ENCODE measurements at places on chromosomes 13 and 19. TPM values are rescaled to one million over a fixed set of nuclear protein-coding genes. Genes with fewer than 3 reads are reported as not detected.
A peak's percentile ranks its signal among the peaks of the same experiment; 100 is the strongest.

- H3K4me1 ChIP-seq, result peaks cover 9% of the 10 kb centered on the region
- H3K4me3 ChIP-seq, result no peak overlapping the region
- DNase-seq, result no peak
- no peaks in the 10 kb centered on the region for H3K27me3 ChIP-seq
Measured at GRCh38 chr13:51231456-51231855, 9.3 kb downstream of the FAM124A start.

DNA sequence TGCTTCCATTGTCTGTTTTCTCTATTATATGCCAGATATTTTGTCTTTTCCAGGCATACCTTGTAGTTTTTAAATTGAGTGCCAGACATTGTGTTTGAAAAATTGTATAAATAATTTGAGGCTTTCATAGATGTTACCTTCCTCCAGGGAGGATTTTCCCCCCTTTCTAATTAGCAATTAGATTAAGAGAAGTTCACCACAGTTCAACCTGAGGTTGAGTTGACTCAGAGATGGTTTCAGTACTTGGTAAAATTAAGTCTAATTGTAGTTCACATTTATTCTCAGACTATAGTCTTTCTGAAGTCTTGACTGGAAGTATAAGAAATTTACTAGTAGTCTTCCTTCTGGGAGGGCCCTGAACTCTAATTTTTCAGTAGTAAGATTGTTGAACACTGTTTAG, 104.1 kb upstream of the SCEL start:
- no peaks in the 10 kb centered on the region for H3K36me3 ChIP-seq
- no peaks in the 10 kb centered on the region for H3K4me1 ChIP-seq
- DNase-seq, result no peak
- no peak overlapping the region for H3K4me3 ChIP-seq
- no peaks in the 10 kb centered on the region for H3K27me3 ChIP-seq

DNA sequence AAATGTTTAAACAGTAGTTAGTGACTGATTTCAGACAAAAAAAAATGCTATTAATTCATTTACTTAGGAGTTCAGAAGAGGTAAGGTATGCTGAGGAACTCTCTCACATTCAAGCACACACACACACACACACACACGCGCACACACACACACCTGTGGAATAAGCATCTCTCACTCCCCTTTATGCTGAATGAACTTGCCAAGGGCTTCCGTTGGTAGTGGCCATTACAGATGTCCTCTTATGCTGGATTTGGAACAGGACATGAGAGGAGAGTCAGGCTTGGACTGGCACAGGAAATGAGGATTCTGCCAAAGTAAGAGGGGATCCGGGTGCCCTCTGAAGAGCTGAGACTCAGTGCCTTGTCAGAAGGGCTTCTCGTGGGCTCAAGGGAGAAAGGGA, 463.4 kb upstream of the MIR17HG start:
- DNase-seq, result no peak
- H3K36me3 ChIP-seq, result no peaks in the 10 kb centered on the region
- no peak overlapping the region for H3K4me3 ChIP-seq
- H3K27ac ChIP-seq, result no peak overlapping the region
- H3K4me1 ChIP-seq, result no peaks in the 10 kb centered on the region

DNA sequence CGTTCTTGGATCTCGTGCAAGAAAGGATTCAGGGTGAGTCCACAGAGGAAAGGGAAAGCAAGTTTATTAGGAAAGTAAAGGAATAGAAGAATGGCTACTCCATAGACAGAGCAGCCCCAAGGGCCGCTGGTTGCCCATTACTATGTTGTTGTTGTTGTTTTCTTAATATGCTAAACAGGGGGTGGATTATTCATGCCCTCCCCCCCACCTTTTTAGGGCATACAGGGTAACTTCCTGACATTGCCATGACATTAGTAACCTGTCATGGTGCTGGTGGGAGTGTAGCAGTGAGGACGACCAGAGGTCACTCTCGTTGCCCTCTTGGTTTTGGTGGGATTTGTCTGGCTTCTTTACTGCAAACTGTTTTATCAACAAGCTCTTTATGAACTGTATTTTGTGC, 29.1 kb upstream of the PCDH9 start:
- no peaks in the 10 kb centered on the region for H3K4me1 ChIP-seq
- H3K4me3 ChIP-seq, result no peak overlapping the region
- H3K27me3 ChIP-seq, result no peaks in the 10 kb centered on the region
- H3K36me3 ChIP-seq, result no peaks in the 10 kb centered on the region
- no peak for DNase-seq
- H3K27ac ChIP-seq, result no peak overlapping the region

- H3K36me3 ChIP-seq, result no peaks in the 10 kb centered on the region
- no peaks in the 10 kb centered on the region for H3K27me3 ChIP-seq
- H3K4me3 ChIP-seq, result no peak overlapping the region
- no peak for DNase-seq
- no peaks in the 10 kb centered on the region for H3K4me1 ChIP-seq
Measured at GRCh38 chr13:105598529-105598928, 936.9 kb downstream of the EFNB2 start.

DNA sequence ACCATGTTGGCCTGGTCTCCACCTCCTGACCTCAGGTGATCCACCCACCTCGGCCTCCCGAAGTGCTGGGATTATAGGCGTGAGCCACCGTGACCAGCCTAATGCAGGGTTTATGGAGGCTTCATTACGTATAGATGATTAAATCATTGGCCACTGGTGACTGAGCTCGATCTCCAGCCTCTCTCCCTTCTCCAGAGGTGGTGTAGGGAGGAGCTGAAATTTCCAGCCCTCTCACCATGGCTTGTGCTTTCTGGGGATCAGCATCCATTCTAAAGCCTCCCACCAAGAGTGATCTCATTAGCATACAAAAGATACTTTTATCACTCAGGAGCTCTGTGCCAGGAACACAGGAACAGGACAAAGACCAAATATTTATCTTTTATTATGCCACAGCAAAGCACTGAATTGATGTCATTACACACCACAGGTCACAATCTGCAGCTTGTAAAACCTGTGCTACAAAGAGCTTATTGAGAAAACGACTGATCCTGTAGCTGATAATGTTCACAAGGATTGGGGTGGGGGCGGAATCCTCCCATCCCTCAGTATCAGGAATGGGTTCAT, 32.4 kb downstream of the RHPN2 start:
- no peaks in the 10 kb centered on the region for H3K36me3 ChIP-seq
- H3K4me3 ChIP-seq, result no peak overlapping the region
- peaks cover 6% of the 10 kb centered on the region for H3K4me1 ChIP-seq
- H3K27me3 ChIP-seq, result no peaks in the 10 kb centered on the region
- peak overlapping the region; percentile 62 for H3K27ac ChIP-seq

DNA sequence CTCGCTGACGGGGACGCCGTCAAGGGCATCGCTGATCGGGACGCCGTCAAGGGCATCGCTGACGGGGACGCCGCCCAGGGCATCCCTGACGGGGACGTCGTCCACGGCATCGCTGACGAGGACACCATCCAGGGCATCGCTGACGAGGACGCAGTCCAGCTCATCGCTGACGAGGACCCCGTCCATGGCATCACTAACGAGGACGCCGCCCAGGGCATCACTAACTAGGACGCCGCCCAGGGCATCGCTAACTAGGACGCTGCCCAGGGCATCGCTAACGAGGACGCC, 945.2 kb downstream of the TUBA3C start:
- no peak for DNase-seq
- H3K27ac ChIP-seq, result no peak overlapping the region
- no peaks in the 10 kb centered on the region for H3K36me3 ChIP-seq
- no peaks in the 10 kb centered on the region for H3K27me3 ChIP-seq
- H3K4me3 ChIP-seq, result no peak overlapping the region
- H3K4me1 ChIP-seq, result no peaks in the 10 kb centered on the region

GRCh38 chr13:88068975-88069374, 397.8 kb downstream of the SLITRK5 start:
- H3K27me3 ChIP-seq, result no peaks in the 10 kb centered on the region
- no peaks in the 10 kb centered on the region for H3K36me3 ChIP-seq
- no peaks in the 10 kb centered on the region for H3K4me1 ChIP-seq
- no peak overlapping the region for H3K27ac ChIP-seq
- DNase-seq, result peak; percentile 3
- no peak overlapping the region for H3K4me3 ChIP-seq

DNA sequence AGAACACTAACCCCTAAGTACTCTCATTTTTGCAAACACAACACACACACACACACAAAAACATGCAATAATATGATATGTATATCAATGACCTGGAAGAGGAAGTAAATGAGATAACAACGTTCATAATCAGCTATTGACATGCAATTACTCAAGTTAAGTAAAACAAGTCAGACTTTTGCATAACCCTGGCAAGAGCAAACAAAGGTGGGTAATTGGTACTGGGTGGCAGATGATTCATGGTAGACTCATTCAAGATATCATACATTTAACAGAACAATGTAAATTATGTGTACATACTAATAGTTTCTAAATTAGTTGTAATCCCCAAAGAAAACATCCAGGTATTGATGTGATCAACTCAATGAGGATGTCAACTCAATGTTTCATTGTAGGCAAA, 508.8 kb downstream of the DACH1 start:
- H3K27ac ChIP-seq, result no peak overlapping the region
- DNase-seq, result no peak
- no peaks in the 10 kb centered on the region for H3K4me1 ChIP-seq
- H3K4me3 ChIP-seq, result no peak overlapping the region
- H3K27me3 ChIP-seq, result no peaks in the 10 kb centered on the region

DNA sequence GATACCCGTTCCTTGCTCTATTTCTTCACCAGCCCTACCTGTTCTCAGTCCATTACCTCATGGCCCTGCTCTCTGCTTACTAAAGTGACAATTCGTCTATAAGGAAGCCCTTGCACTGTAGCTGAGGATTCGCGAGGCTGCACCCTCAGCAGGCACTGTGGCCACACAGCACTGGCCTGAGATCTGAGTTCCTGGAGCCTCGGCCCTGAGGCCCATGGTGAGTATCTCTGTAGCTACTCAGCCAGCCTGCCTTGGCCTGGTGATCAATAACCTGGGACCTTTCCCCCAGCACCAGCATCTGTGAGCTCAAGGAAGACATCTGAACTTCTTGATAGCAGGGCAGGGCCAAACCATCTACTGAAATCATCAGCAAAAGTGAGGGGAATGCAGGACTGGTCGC, 90.7 kb downstream of the RGCC start:
- no peaks in the 10 kb centered on the region for H3K36me3 ChIP-seq
- DNase-seq, result no peak
- H3K4me3 ChIP-seq, result no peak overlapping the region
- peaks cover 11% of the 10 kb centered on the region for H3K4me1 ChIP-seq
- H3K27ac ChIP-seq, result peak overlapping the region; percentile 59

DNA sequence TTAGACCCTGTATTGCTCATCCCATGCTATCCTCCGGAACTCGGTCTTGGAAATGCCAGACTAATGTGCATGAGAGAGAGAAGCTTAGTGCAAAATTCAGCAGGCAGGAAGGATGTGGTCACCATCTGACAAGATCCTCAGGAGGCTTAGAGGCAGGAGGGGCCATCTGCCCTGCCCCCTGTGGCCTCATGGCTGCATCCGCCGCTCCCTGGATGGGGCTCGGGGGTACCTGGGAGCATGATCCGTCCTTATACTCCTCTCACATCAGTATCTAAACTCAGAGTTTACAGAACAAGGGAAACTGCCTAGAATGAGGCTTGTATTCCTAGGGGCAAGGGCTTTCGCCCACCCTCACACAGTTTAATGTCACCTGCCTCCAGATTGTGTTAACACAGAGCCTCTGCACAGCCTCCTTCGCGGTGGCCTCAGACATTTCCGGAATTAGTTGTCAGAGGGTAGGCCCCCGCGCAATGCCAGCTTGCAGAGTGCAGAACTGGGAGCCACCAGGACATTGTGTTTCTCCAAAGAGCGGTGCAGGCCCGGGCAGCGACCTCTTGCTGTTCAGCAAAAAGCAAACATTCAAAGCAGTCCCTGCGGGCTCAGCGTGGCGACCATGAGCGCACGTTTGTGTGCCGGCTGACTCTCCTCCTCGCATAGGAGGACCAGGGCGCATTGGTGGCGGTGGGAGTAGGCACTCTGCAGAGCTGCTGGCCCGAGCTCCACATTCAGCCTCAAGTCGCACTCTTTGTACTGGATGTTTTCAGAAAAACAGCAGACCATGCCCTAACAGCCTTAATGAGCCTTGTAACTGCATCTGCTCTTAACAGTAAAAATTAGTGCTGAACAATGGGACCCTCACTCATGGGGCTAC, 39.1 kb downstream of the GPR12 start:
- no peaks in the 10 kb centered on the region for H3K27me3 ChIP-seq
- DNase-seq, result no peak
- H3K27ac ChIP-seq, result no peak overlapping the region

GRCh38 chr19:31348481-31349159, 616 bp downstream of the TSHZ3 start:
- DNase-seq, result no peak
- H3K27me3 ChIP-seq, result peaks cover 8% of the 10 kb centered on the region
- peak overlapping the region; percentile 94 for H3K4me3 ChIP-seq
- H3K27ac ChIP-seq, result peak overlapping the region; percentile 45
- H3K4me1 ChIP-seq, result peaks cover 19% of the 10 kb centered on the region

GRCh38 chr19:32498648-32499200, 82.3 kb upstream of the PDCD5 start:
- no peaks in the 10 kb centered on the region for H3K4me1 ChIP-seq
- H3K27me3 ChIP-seq, result no peaks in the 10 kb centered on the region
- no peak overlapping the region for H3K27ac ChIP-seq
- no peak for DNase-seq

DNA sequence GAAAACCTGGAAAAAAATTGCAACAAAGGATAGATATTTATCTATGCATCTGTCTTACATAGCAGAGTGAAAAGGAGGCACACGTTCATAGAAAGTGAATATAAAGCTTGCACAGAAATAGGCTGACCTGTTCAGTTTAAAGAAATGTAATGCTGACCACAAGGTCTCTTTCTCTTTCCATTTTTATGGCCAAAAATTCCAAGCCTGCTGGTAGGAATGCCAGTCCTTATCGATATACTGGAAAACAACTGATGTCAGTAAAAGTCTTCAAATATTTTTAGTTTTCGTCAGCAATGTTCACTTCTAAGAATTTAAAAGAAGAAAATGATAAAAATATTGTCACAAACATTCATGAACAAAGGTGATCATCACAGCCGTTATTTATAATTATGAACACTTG, 59.0 kb upstream of the MCF2L start:
- H3K27me3 ChIP-seq, result no peaks in the 10 kb centered on the region
- H3K4me3 ChIP-seq, result no peak overlapping the region
- no peaks in the 10 kb centered on the region for H3K36me3 ChIP-seq

DNA sequence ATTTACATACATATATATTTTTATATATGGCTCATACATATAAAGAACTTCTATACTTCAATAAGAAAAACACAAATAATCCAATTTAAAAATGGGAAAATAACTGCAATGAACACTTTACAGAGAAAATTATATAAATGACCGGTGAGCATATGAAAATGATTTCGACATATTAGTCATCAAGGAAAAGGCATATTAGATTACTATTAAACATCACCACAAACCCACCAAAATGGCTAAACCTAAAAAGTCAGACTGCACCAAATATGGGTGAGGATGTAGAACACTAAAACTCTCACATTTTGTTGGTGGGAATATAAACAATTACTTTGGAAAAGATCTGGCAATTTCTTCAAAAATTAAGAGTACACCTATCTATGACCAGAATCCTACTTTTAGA, 316.2 kb downstream of the ENOX1 start:
- H3K36me3 ChIP-seq, result no peaks in the 10 kb centered on the region
- H3K27ac ChIP-seq, result no peak overlapping the region
- H3K4me1 ChIP-seq, result peaks cover 5% of the 10 kb centered on the region

The RGCC gene
- total RNA-seq, result 66.3 TPM

The TMEM150B gene
- total RNA-seq, result 1.0 TPM

The FOXA3 gene
- total RNA-seq, result 3.0 TPM

The COL4A2 gene
- 230 TPM for total RNA-seq

The CDX2 gene
- total RNA-seq, result 1.6 TPM

The MAST1 gene
- total RNA-seq, result not detected

The ZNF493 gene
- 36.6 TPM for total RNA-seq

The LIG1 gene
- total RNA-seq, result 62.0 TPM

The TUBB4A gene
- total RNA-seq, result 3.0 TPM

All from body of pancreas (tissue), 4 donors.